ENCODE measurements at places on chromosomes 3 and 15. TPM values are rescaled to one million over a fixed set of nuclear protein-coding genes. Genes with fewer than 3 reads are reported as not detected.

PLSCR5 gene
- total RNA-seq, result not detected

GRCh38 chr3:100260081-100260684, 609 bp upstream of the TBC1D23 start:
- DNase-seq, result peak; percentile 25

DNA sequence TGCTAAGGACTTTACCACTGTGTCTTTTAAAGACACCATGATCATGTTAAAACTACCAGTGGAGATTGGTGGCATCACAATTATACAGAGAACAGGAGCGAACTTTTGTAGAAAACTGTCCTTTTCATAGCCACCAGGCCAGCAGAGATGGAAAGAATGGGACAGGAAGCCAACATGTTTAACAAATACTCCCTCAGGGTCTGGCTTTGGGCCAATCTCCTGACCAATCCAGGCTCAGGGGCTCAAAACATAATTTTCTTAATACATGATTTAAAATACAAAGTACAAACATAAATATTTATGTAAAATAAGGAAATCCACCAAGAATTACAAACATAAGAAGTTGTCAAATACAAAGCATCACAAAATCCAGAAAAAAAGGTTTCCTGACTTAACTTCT, 266.0 kb downstream of the VPS13C start:
- no peak for DNase-seq

DNA sequence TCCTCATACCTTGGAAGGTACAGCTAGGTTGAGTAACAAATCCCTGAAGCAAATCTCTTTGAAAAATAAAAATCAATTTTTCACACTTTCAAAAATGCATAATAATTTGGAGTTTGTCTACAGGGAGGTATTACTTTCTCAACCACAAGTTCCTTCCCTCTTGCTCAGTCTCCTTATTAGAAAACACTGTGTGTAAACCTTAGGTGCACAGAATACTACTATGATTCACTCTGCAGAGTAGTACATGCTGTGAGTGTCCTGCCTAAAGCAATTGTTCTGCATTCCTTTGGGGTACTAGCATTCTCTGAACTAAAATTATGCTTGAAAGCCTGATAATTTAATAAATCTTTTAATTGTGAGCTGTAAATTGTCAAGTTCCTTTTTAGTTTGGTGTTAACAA, 115.9 kb upstream of the EPHA3 start:
- DNase-seq, result no peak

GRCh38 chr3:24168977-24169376, 223.9 kb downstream of the NR1D2 start:
- no peak for DNase-seq

DNA sequence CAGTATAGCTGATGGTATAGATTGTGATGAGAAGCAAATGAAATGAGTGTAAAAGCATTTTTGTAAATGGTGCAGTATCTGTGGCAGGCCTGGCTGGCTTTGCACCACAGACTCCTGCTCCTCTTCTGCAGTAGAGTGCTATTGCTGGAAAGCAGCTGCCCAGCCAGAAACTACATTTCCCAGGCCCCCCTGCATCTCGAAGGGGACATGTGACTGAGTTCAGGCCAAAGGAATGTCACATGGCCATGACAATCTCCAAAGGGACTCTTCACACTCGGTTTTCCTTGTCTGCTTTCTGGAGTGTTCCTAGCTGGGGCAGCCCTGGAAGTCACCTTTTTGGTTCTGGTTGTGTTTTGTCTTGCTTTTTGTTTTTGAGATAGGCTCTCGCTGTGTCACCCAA, 277.1 kb downstream of the SUCLG2 start:
- no peak for DNase-seq

DNA sequence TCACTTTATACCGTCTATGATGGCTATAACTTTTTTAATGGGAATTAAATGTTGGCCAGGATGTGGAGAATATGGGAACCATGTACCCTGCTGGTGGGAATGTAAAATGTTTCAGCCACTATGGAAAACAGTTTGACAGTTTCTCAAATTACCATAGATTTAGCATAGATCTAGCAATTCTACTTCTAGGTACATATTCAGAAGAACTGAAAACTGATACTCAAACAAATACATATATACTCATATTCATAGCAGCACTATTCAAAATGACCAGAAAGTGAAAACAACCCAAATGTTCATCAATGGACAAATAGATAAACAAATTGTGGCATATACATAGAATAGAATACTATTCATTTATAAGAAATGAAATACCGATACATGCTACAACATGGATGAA, 539.4 kb downstream of the IGSF11 start:
- no peak for DNase-seq

- no peak for DNase-seq
Observed at GRCh38 chr3:60402931-60403330, 848.3 kb downstream of the FHIT start.

DNA sequence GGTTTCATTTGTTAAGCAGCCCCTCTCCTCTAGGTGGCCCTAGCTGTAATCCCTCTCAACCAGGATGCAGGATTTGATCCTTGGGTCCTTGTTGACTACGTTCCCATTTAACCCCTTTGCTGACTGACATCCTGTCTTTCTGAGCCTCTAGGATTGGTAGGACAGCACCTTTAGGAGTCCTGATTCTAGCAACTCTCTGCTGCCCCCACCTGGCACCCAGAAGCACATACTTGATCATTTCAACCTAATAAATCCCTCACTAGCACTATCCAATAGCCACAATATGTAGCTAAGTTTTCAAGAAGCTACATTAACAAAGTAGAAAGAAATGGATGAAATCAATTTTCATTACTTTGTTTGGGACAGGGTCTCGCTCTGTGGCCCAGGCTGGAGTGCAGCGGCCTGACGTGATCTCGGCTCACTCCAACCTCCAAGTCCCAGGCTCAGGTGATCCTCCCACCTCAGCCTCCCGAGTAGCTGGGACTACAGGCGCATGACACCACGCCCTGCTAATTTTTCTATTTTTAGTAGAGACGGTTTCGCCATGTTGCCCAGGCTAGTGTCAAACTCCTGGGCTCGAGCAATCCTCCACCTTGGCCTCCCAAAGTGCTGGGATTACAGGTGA, 28.3 kb downstream of the RSL24D1 start:
- no peak for DNase-seq
